ENCODE measurements at places on chromosomes 7 and 10.

GRCh38 chr7:7201578-7202374, 19.4 kb downstream of the C1GALT1 start:
- no peak for DNase-seq

DNA sequence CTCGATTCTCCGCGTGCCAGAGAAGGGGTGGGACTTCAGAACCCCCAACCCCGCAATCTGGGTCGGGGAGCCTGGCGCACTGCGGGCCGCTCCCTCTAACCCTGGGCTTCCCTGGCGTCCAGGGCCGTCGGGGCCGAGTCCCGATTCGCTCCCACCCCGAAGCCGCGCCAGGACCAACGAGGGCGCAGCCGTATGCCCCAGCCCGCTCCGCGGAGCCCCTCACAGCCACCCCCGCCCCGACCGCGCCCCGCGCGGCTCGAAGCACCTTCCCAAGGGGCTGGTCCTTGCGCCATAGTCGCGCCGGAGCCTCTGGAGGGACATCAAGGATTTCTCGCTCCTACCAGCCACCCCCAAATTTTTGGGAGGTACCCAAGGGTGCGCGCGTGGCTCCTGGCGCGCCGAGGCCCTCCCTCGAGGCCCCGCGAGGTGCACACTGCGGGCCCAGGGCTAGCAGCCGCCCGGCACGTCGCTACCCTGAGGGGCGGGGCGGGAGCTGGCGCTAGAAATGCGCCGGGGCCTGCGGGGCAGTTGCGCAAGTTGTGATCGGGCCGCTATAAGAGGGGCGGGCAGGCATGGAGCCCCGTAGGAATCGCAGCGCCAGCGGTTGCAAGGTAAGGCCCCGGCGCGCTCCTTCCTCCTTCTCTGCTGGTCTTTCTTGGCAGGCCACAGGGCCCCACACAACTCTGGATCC, at the start of gene LEP:
Gene LEP, plus strand, starts transcription at position 583 of the 691 bp plus-strand sequence. CDS start 10,741 bp downstream, outside the sequence.
- DNase-seq = no peak

- DNase-seq = no peak
These were observed 59.8 kb upstream of the TES start for GRCh38 chr7:116150588-116150987.

GRCh38 chr10:111113961-111114757, 37.3 kb downstream of the ADRA2A start:
- DNase-seq = no peak

GRCh38 chr10:1589257-1589656, 148.1 kb downstream of the ADARB2 start:
- DNase-seq = no peak

Data from fibroblast of skin of right quadriceps (primary cell).